A549 (cell line): ENCODE measurements at places on chromosomes 12 and 14.
A peak's percentile ranks its signal among the peaks of the same experiment; 100 is the strongest.

DNA sequence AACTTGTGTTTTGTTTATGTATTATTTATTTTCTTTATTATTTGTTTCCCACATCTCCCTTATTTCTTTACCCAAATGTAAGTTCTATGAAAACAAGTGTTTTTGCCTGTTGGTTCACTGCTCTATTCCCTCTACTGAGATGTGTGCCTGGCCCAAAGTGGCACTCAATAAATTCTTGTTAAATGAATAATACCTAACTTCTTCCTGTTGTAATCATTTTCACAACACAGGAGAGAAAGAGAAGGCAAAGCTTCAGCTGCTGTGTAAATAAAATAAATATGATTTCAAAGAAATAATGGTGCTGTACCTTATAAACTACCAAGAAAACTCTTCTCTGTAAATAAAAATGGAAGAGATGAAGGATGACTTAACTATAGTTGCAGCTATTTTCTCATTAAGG is 116.2 kb downstream of the TRHDE start:
- no peak for DNase-seq

- DNase-seq, result no peak
These were observed 18.9 kb downstream of the PPP2R5C start for GRCh38 chr14:101780390-101780789.

GRCh38 chr12:26361964-26362363 is 166.6 kb downstream of the SSPN start:
- no peak for DNase-seq

- DNase-seq, result no peak
These were observed 135.9 kb upstream of the MDM1 start for GRCh38 chr12:68468036-68468435.

DNA sequence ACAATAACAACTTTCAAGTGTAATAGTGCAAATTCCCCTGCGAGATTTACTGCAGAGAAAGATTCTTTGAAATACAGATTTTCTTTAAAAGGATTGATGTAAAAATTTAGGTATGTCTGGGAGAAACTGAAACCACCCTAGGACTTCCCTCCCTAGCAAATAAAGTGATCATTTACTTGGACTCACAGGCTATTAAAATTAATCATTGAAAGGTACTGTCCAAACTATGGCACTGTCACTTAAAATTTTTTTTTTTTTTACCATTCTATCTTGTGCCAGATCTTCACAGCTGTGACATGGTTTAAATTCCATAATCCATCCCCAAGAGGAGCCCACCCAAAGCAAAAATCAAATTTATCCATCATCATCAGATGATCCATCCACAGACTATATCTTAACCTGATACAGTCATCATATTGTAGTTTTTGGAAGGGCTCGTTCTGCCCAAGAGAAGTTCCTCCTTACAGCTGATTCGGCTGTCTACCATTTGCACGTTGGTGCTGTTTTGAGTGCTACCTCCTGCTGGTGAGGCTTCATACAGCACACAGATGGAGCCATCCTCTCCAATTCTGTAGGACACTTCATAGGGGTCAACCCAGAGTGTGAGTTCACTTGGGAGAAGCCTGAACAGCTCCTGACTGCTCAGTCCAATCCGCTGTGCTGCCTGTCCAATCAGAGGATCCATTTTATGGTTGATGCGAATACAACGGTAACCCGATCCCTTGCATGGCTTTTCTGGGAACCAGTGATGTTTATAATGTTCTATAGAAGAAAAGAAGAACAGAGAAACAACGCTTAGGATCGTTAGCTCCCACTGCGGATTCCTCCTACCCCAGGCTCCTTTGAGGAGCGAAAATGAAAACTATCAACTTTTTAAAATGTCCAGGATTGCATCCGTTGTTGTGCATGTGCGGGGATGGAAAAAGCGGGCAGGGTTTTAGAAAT is 1.7 kb downstream of the BTG1 start:
- peak; percentile 74 for DNase-seq

DNA sequence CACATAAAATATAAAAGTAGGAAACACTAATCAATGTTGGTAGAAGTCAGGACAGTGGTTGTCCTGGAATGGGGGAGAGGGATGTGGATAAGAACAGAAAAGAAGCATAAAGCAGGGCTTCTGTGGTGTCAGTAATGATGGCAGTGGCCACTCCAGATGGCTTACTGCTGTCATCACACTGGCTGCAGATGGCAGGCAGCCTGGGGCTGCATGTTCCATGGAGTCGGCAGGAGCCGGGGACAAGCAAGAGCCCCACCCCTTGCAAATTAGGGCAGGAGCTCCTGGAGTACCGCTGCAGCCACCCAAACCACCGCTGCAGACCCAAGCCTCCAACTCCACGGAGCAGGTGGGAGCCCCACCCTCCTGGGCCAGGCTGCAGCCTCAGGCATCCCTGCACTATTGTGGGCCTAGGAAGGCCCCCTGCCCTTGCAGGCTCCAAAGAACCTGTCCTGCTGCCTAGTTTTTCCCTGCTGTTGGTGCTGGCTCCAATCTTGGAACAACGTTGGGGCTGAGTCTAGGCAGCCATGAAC is 28.8 kb upstream of the SLC5A8 start:
- no peak for DNase-seq

- no peak for DNase-seq
These were observed 63.2 kb upstream of the INSM2 start for GRCh38 chr14:35470755-35471154.

GRCh38 chr12:55717011-55718007 is 1.5 kb downstream of the BLOC1S1 start:
- DNase-seq, result no peak

DNA sequence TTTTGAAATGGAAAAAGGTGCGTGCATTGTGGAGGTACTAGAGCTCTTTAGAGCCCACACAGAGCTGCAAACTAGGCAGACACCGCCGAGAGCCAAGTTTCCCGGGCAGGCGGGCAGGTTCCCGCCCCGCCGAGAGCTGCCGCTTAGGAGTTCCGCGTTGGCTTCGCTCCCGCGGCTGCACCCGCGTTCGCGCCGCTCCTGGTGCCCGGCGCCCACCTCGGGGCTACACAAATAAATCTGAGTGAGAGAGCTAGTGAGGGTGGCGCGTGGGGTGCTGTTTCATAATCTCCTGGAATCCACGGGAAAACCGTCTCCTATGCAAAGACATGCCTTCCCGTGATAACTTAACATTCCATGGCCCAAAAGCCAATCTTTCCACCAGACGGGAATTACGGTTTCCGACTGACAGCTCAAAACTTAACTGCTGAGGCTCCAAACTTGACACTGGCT is 645 bp downstream of the KITLG start:
- peak; percentile 51 for DNase-seq

DNA sequence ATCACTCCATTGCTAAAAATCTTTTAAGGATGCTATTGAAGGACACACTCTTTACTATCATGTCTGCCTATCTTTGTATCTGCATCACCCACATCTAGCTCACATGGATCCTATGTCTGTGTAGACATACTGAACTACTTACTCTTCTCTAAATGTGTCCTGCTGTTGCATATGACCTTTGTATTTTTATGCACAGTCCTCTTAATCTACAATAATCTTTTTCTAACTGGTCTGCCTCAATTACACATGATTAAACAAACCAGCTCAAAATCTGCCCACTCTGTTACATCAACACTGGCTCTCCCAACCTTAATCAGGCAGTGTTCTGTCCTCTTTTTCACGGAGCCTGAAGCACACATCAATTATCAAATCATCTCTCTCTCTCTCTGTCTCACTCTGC is 316.3 kb upstream of the MGAT4C start:
- no peak for DNase-seq

- DNase-seq, result no peak
These were observed at the start of gene EEF1AKMT3 for GRCh38 chr12:57772429-57773322. EEF1AKMT3 (plus strand) TSS chr12:57772614; CDS start chr12:57772725, 111 bp downstream.

DNA sequence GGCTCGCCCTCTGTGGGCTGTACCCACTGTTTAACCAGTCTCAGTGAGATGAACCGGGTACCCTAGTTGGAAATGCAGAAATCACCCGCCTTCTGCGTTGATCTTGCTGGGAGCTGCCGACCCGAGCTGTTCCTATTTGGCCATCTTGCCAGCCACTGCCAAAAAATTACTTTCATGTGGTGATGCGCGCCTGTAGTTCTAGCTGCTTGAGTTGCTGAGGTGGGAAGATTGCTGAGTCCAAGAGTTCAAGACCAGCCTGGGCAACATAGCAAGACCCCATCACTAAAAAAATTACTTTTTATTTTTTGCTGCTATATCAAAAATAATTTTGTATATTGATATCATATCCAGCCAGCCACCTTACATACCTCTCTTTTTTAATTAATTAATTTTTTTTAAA is 18.4 kb downstream of the BRMS1L start:
- DNase-seq, result no peak

DNA sequence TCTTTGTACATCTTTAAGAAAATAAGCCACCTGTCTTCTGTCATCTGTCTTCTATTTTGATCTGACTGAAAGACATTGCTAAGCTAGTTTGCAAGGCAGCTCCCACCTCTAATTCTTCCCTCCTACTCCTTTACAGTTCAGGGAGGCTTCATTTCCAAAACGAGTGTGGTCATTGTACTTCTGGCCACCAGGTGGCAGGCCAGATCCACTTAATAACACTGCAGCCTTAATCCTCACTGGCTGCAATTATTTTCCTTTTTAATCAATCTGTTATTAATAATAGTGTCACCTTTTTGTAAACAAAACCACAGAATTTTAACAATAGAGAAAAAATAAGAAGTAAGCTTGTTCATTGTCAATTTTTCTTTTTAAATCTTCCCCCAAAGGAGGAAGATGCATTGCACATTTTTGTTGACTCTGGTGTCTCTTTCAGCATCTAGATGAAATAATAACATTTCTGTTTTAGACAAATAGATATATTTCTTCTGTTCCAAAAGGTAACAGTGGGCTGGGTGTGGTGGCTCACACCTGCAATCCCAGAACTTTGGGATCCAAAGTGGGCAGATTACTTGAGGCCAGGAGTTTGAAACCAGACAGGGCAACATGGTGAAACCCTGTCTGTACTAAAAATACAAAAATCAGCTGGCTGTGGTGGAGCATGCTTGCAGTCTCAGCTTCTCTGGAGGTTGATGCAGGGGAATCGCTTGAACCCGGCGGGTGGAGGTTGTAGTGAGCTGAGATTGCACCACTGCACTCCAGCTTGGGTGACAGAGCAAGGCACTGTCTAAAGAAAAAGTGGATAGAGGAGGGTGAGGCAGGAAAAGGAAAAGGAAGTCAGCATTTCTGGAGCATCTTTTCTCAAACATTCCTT is 23.3 kb downstream of the GABARAPL1 start:
- peak; percentile 56 for DNase-seq

- DNase-seq, result no peak
These were observed 13.3 kb downstream of the C12orf75 start for GRCh38 chr12:105343836-105344235.

DNA sequence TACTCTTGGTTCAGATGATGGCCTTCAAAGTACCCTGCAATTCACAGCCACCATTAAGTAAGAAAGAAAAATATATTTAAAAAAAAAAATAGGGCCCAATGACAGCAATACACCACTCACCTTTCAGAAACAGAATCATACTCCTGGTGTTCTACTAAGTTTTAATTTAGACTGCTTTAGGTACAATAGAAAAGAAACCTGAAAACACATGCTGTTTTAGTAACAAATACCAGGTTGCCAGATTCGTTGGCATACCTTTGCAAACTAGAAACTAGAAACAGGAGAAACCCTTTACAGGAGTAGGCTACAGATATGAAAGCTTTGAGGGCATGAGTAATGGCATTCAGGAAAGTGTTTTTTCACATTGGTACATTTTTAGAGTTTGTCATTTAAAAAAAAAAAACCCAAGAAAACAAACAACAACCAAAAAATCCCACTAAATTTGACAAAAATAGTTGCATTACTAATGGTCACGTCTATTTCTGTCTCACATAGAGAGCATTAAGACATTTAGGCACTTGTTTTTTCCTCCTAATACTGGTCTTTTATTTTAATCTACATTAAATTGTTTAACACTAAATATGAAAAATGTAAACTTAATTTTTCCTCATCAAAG is 4.0 kb downstream of the SIX1 start:
- no peak for DNase-seq

GRCh38 chr14:89813617-89814031 is 140.9 kb downstream of the EFCAB11 start:
- no peak for DNase-seq

GRCh38 chr14:103296007-103296406 is 38.0 kb upstream of the EIF5 start:
- no peak for DNase-seq

GRCh38 chr14:21711360-21711961 is 37.8 kb upstream of the OR4E1 start:
- DNase-seq, result peak; percentile 62

- no peak for DNase-seq
These were observed 1102.8 kb downstream of the BCL11B start for GRCh38 chr14:98169170-98169587.

DNA sequence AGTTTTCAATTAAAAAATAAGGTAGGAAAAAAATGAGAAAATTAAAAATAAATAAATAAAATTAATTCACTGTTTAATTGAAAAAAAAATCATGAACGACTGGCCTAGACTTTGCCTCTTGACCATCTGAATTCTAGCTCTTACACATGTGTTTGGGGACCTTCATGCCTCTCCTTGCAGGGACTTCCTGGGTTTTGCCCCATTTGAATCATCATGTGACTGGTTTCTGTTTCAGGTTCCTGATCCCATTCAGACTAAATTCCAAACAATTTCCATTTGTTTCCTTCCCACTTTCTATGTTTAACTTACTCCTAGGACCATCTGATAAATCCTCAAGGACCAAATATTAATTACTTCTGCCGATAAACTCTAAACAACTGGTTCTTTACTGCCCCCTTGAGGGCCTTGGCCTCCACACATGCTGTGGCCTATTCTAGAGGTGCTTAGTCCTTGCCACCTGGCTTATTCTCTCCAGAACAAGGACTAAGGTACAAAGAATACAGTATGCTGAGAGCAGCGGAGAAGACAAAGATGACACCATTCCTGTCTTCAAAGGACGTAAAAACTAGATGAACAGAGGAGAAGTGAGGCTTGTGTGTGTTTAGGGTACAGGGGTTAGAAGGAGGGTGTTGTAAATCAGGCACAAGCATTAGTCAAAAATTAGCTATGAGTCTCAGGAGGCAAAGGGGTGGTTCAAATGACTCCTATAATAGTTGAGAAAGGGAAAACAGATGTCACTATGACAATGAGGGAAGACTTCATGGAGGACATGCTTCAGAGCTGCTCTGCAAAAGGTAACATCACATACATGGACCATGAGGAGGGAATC is 125.8 kb upstream of the AVPR1A start:
- no peak for DNase-seq

DNA sequence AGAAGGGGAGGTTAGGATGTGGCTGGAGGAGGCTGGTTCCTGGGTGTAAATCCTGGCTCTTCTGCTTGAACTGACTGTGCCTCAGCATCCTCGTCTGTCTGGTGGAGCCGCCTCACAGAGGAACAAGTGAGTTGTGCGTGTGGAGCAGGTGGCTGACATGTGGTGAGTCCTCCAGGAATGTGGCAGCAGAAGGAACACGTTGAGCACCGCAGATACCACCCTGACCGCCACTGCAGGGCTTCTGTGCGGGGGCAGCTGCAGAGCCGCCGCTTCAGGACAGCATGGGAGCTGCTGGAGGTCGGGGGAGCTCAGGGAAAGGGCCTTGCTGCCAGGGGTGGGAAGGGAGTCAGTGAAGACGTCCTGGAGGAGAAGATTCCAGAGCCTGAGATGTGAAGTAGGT is 48.9 kb downstream of the TRAF3 start:
- DNase-seq, result no peak
